Kidney epithelial cell (primary cell): ENCODE measurements at places on chromosomes 3 and 15. TPM values are rescaled to one million over a fixed set of nuclear protein-coding genes. Genes with fewer than 3 reads are reported as not detected.

GRCh38 chr3:123700791-123701722 is 116.2 kb upstream of the HACD2 start:
- DNase-seq = no peak

DNA sequence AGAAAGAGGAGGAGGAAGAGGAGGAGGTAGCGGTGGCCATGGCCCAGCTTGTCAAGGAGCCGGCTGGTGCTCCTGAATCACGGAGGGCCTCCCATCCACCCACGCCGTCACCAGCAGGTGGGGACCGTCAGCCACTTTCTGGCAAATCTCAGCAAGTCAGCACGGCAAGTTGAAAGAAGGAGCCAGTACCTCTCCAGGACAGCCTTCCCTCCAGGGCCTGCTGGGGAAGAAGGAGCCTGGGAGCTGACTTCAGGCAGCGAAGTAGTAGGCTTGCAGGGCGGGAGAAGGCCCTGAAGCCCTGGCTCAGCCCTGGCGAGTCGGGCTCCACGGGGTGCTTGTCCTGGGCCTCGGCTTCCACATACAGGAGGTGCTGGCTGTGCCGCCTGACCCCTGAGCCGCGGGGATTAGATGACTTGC is 99.2 kb upstream of the TRPM1 start:
- DNase-seq = peak; percentile 12

GRCh38 chr3:29406291-29406832 is 125.5 kb downstream of the RBMS3 start:
- DNase-seq = no peak

DNA sequence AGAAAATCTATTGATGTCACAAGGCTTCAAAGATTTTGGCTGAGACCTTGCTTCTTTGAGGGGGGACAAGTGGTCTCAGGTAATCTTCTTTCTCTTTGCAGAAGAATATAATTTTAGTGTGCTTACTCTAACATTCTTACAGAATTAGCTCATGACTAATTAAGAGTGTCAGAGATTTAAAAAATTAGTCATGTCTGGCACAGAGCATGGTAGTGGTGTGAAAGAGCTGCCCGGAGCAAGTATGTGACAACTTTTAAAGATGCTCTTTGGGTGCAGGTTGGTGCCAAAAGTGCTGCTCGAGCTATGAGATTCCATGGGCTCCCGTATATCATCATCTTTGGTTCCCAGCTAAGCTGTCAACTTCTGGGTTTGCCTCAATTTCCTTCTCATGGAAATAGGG is 31.1 kb downstream of the CYP19A1 start:
- no peak for DNase-seq

DNA sequence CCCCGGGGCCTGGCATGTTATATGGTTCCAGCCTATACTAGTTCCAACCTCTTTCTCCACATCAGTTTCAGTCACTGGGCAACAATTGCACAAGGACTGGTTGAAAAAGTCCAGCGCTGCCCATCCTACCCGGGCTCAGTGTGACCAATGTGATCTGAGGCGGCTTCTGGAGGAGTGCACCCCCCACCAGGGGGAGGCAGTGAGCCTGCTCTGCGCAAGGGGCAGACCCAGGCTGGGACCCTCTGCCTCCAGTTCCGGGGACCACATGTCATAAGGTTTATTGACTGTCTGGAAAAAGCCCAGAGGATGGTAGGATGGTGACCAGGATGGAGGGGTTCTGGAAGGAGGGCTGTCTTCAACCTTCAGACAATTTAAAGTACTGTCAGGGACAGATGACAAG is 25.6 kb upstream of the NR2E3 start:
- no peak for DNase-seq

- DNase-seq = no peak
Observed at GRCh38 chr15:83919978-83920510, 266.1 kb downstream of the ADAMTSL3 start.

The CRABP1 gene
- total RNA-seq = not detected in 2 replicates

The IL5RA gene
- total RNA-seq = not detected in 2 replicates

The DLEC1 gene
- 0.17 TPM in 1 of 2 replicates, not detected in the other for total RNA-seq
